ENCODE measurements at places on chromosomes 3 and 15.

DNA sequence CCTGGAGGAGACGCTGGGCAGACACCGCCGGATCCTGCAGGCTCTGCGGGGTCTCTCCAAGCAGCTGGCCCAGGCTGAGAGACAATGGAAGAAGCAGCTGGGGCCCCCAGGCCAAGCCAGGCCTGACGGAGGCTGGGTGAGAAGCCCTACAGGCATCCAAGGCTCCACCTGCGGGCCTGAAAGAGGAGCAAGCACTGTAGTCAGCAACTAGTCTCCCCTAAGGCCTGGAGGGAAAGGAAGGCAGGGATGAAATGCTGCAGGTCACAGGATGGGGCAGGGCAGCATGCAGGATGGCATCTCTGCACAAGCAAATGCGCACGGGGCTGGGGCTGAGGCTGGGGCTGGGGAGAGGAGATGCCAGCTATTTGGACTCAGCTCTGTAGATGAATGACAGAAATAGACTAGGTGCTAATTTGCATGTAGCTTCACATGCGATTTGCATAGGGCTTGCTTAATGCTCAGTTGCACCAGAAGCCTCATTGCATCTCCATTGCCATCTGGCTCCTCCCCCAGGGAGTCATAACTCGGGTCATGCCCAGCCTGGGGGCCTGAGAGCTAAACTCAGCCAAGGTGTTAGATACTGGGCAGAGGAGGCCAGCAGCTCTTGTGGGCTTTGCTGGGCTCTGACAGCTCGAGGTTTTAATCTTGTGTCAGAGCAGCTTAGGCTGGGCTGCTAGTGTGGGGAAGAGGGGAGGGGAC is 5.2 kb upstream of the CPLX3 start:
- no peak for DNase-seq

- DNase-seq, result no peak
These were observed 142.7 kb downstream of the THRB start for GRCh38 chr3:24351779-24352469.

DNA sequence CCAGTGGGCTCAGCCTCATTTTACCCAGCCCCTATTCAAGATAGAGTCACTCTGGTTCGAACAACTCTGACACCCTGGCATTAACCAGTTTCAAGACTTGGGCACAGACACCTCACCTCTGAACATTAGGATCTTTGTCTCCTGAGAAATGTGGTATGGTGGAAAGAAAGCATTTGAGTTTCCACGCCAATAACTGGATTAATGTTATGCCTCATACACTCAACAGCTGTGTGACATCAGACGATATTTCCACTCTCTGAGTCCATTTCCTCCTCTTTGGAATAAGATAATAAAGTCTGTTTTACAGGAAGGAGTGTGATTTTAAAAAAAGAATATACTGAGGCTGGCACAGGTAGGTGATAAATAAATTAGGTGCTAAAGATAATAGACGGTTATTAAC is 121.3 kb upstream of the CHL1 start:
- DNase-seq, result no peak

DNA sequence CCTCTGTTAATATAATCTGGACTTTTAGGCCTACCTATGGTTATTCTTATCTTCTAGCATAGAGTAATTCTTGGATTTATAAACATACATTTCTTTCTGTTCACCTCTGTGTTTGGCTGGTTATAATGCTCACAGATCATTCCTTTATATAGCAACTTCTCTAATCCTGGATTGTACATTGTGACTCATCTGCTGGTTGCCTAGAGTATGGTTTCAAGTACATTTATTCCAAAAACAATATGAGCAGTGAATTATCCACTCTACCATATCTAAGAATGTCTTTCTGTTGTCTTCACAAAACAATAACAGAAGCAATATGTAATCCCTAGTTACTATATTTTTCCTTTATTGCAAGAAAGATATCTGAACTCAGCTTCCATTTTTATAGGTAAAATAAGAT is 35.3 kb downstream of the FSIP1 start:
- DNase-seq, result no peak

GRCh38 chr3:166285001-166285400 is 447.8 kb upstream of the BCHE start:
- no peak for DNase-seq

DNA sequence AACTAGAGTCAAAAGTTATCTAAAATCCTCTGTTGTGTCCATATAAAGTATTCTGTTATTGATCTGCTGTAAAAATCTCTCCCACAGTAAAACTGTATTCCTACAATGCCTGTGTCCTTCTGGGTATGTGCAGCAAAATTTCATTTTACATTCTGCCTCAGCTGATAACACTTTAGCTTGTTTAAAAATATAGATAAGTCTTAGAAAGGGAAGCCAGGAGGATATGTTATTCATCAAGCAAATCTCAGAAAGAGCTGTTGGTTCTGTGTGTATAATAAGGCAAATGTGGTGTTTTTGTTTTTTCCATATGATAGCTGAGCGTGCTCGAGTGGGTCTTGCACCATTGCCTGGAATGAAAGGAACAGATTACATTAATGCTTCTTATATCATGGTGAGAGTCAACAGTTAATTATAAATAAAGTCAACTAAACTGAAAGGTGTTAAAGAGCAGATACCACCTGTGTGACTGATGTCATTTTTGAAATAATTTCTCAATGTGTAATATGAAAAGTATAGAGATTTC is 96.6 kb downstream of the FEZF2 start:
- no peak for DNase-seq
